ENCODE measurements at places on chromosomes 2 and 18.

GRCh38 chr2:177129610-177130009, 83.0 kb upstream of the HNRNPA3 start:
- DNase-seq = no peak

DNA sequence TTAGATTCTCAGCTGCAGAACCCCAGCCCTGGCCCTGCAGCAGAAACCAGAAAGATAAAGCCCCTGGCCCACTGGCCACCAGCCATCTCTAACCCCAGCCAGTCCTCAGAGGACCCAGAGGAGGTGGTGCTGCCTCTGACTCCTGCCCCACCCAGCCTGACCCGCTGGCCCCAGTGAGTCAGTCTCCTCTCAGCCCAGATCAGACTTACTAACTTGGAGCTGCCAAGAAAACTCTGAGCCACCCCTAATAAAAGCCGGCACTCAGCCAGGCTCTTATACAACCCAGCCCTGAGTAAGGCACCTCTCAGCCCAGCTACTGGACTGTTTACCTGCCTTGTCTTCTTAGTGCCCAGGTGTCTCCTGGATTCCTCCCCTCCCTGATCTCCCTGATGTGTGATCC, 2.0 kb downstream of the SLC14A2 start:
- no peak for DNase-seq

GRCh38 chr2:65545837-65546805, 113.7 kb upstream of the SPRED2 start:
- peak; percentile 23 for DNase-seq

DNA sequence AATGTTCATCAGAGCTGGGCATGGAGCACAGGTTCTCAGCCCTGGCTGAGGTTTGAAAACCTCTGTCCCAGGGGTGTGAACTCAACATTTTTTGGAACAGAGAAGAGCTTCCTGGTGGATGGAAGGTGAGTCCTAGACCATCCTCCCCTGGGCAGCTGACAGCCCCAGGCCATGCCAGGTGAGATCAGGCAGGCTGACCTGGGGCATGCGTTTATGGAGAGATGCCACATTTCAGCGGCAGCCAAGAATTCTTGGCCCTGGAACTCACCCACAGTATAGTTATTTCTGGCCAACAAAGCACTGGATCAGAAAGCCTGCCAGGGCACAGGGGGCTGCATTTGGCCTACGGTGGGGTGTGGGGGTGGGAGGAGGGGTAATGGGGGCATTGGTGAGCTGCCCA, 83.8 kb downstream of the EDAR start:
- no peak for DNase-seq

All from glomerular endothelial cell (primary cell).